H1 (cell line): ENCODE measurements at places on chromosomes 2 and 18.

GRCh38 chr2:47079515-47080412, 75.3 kb downstream of the STPG4 start:
- no peak for DNase-seq
- H3K4me1 ChIP-seq, result peaks cover 26% of the 10 kb centered on the region
- H3K36me3 ChIP-seq, result no peaks in the 10 kb centered on the region
- H3K4me3 ChIP-seq, result no peak overlapping the region

GRCh38 chr2:130825966-130826253, 10.8 kb upstream of the ARHGEF4 start:
- H3K4me3 ChIP-seq, result no peak overlapping the region
- no peak for DNase-seq
- H3K36me3 ChIP-seq, result no peaks in the 10 kb centered on the region
- H3K27me3 ChIP-seq, result no peaks in the 10 kb centered on the region
- H3K4me1 ChIP-seq, result no peaks in the 10 kb centered on the region

DNA sequence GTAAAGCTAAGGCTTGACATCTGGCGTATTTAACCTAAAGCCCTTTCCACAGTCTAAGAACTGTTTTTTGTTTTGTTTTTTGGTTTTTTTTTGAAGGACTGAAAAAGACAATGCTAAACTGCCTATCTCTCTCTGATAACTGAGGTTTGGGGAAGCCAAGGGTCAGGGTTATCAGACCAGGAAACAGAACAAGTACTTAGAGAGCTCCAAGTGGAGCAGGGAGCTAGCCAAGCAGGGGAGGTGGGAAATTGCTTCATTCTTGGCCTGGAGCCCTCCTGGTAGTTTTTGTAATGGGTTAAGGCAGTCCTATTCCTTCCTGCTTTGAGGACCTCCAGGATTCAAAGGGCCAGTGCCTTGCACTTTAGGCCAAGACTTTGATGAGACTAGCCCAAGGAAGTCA, 154.3 kb upstream of the LTBP1 start:
- no peak overlapping the region for H3K4me3 ChIP-seq
- no peak overlapping the region for H3K27ac ChIP-seq
- no peaks in the 10 kb centered on the region for H3K4me1 ChIP-seq
- no peaks in the 10 kb centered on the region for H3K27me3 ChIP-seq

- H3K27me3 ChIP-seq, result no peaks in the 10 kb centered on the region
- H3K4me1 ChIP-seq, result peaks cover 12% of the 10 kb centered on the region
- H3K36me3 ChIP-seq, result no peaks in the 10 kb centered on the region
- no peak overlapping the region for H3K4me3 ChIP-seq
- no peak for DNase-seq
Measured at GRCh38 chr2:149421791-149422190, 91.4 kb downstream of the LYPD6 start.

GRCh38 chr2:217479566-217479965, 523.2 kb downstream of the TNS1 start:
- H3K4me1 ChIP-seq, result peaks cover 2% of the 10 kb centered on the region; the same call in 1 of the 2 replicates
- DNase-seq, result no peak
- H3K27me3 ChIP-seq, result no peaks in the 10 kb centered on the region
- no peak overlapping the region for H3K4me3 ChIP-seq

DNA sequence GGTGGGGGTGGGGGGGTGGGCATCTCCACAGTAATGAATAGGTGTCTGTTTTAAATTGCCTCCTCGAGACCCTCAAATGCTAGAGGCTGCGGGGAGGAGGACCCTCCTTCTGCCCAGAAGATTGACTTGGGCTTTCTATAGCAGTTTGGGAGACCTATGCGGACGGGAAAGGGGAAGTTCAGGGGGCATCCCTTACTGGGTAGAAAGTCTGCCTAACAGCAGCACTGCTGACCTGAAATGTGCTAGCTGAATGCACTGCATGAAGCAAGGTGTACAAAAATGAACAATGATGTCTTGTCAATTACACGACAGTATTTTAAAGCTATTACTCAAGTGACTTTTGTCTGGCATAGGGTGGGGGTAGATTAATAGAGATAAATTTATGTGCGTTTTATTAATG, 2.5 kb downstream of the DCC start:
- H3K4me1 ChIP-seq, result peaks cover 6% of the 10 kb centered on the region; the same call in 1 of the 2 replicates
- H3K27me3 ChIP-seq, result peaks cover 38% of the 10 kb centered on the region
- peak overlapping the region; percentile 57 for H3K4me3 ChIP-seq
- no peak overlapping the region for H3K27ac ChIP-seq
- DNase-seq, result no peak

- no peak for DNase-seq
- no peaks in the 10 kb centered on the region for H3K36me3 ChIP-seq
- H3K4me1 ChIP-seq, result no peaks in the 10 kb centered on the region
- H3K27me3 ChIP-seq, result no peaks in the 10 kb centered on the region
Measured at GRCh38 chr2:21269382-21269781, 145.6 kb downstream of the TDRD15 start.

DNA sequence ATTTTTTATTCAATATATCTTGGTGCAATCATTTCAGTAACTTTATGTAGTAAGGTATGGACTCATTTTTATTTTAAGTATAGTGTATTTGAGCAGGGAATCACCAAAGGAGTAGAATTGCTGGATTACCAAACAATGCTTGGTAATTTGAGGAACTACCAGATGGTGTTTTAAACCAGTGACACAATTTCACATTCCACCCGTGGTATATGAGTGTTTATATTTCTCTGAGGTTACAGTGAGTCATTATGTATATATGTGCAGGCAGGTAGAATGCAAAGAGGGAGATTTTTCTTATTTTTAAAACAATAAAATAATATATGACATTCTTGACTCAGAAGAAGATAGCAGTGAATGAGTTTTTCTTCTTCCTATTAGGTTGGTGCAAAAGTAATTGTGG, 596.9 kb downstream of the DCC start:
- no peak overlapping the region for H3K4me3 ChIP-seq
- H3K36me3 ChIP-seq, result no peaks in the 10 kb centered on the region
- H3K4me1 ChIP-seq, result no peaks in the 10 kb centered on the region
- no peaks in the 10 kb centered on the region for H3K27me3 ChIP-seq

DNA sequence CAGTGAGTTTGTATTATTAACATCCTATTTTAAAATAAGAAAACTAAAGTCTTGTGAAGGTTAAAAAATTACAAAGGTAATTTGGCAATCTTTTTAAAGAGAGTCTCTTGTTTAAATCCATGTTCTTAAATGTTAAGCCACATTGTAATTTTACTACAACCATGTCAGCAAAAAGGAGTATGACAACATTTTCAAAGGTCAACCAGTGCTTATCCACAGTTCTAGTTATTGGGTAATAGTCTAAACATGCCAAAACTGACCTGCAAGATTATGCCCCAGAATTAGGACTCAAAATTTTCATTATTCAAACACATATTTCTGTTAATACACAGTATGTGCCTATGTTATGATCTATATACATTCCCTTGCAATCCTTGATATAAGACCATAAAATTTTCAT, 1312.6 kb upstream of the CHAC2 start:
- no peaks in the 10 kb centered on the region for H3K27me3 ChIP-seq
- no peak for DNase-seq
- no peaks in the 10 kb centered on the region for H3K36me3 ChIP-seq
- H3K27ac ChIP-seq, result no peak overlapping the region

- H3K27me3 ChIP-seq, result no peaks in the 10 kb centered on the region
- H3K36me3 ChIP-seq, result no peaks in the 10 kb centered on the region
- no peak overlapping the region for H3K4me3 ChIP-seq
- H3K4me1 ChIP-seq, result no peaks in the 10 kb centered on the region
Measured at GRCh38 chr18:43671431-43671830, 394.1 kb upstream of the SYT4 start.

- H3K36me3 ChIP-seq, result no peaks in the 10 kb centered on the region
- H3K4me3 ChIP-seq, result no peak overlapping the region
- peaks cover 2% of the 10 kb centered on the region for H3K4me1 ChIP-seq
- H3K27ac ChIP-seq, result no peak overlapping the region
- no peak for DNase-seq
- peaks cover 35% of the 10 kb centered on the region for H3K27me3 ChIP-seq
Measured at GRCh38 chr2:73172963-73173362, 29.4 kb upstream of the NOTO start.

DNA sequence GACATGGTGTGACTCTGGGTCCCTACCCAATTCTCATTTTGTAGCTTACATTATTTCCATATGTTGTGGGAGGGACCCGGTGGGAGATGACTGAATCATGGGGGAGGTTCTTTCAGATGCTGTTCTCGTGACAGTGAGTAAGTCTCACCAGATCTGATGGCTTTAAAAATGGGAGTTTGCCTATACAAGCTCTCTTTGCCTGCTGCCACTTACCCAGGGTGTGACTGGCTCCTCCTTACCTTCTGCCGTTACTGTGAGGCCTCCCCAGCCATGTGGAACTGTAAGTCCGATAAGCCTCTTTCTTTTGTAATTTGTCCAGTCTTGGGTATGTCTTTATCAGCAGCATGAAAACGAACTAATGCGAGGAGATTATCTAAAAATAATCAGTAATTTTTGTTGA, 1683.2 kb upstream of the SLC39A10 start:
- no peak overlapping the region for H3K27ac ChIP-seq
- no peaks in the 10 kb centered on the region for H3K36me3 ChIP-seq
- H3K27me3 ChIP-seq, result no peaks in the 10 kb centered on the region
- no peak for DNase-seq

DNA sequence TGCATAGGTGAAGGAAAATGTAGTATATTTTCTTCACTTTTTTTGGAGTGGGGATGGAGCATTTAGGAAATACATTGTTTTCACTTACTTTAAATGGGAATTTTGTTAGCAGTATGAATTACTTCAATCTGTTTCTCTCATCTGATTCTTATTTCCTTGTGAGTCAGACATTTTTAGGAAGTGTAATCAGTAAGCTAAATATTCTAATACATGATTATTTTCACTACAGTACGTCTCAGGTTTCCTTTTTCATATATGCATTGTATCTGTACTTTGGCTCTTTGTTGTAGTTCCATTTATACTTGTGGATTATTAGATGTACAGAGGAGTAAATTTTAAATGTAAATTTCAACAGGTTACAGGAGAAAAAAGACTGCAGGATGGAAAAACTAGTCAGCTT, 27.9 kb downstream of the GPD2 start:
- H3K27ac ChIP-seq, result no peak overlapping the region
- H3K4me3 ChIP-seq, result no peak overlapping the region
- no peak for DNase-seq
- peaks cover 2% of the 10 kb centered on the region for H3K4me1 ChIP-seq
